Effector memory CD4-positive, alpha-beta T cell (primary cell): ENCODE measurements at places on chromosomes 12 and 14.

DNA sequence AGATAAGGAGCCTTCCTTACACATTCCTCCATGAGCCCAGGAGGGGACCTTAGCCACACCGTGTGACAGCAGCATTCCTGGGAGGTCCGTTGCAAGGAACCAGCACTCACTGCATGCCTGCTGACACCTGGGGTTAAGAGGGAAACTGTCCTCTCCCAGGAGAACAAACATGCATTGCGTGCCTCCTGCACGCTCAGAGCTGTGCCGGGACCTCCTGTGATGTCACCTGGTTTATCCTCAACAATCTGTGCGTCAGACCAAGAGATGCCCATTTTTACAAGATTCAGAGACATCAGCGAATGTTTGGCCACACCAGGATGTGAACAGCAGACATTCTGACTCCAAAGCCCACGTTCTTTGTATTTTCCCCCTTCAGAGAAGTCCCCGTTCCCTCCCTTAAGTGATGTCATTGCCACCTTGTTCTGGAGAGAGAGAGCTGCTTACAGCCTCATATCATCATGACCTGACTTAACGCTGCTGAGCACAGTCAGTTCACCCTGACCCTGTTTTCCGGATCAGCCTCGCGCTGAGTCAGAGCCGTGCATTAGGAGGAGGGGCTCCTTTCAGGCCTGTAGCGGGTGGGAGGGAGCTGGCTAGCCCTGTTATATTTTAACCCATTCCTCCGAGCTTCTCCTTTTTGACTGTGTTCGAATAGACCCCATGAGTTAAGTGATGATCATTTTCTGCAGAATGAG lies 36.2 kb downstream of the TMEM120B start:
- H3K36me3 ChIP-seq: no peaks in the 10 kb centered on the region
- peak overlapping the region; percentile 11 for H3K27ac ChIP-seq
- peaks cover 6% of the 10 kb centered on the region for H3K4me1 ChIP-seq
- H3K4me3 ChIP-seq: no peak overlapping the region
- DNase-seq: no peak

DNA sequence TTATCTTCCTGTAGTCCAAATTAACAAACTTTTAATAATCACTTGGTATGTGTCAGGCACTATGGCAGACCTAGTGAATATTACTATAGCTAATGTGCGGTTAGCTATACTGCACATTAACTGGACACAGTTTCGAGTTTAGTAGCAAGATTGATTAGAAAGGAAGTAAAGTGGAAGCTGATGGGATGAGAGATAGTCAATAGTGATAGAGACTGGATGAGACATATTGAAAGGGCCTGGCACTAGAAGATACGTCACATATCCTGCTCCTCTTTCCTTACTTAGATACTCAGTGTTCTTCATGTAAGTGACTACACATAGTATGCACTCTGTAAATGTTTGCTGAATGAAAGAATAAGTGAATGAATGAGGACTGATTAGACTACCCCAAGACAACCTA lies 5.5 kb downstream of the TBK1 start:
- no peak for DNase-seq
- H3K27me3 ChIP-seq: no peaks in the 10 kb centered on the region
- no peak overlapping the region for H3K4me3 ChIP-seq
- H3K27ac ChIP-seq: peak overlapping the region; percentile 47
- H3K4me1 ChIP-seq: peaks cover 27% of the 10 kb centered on the region

DNA sequence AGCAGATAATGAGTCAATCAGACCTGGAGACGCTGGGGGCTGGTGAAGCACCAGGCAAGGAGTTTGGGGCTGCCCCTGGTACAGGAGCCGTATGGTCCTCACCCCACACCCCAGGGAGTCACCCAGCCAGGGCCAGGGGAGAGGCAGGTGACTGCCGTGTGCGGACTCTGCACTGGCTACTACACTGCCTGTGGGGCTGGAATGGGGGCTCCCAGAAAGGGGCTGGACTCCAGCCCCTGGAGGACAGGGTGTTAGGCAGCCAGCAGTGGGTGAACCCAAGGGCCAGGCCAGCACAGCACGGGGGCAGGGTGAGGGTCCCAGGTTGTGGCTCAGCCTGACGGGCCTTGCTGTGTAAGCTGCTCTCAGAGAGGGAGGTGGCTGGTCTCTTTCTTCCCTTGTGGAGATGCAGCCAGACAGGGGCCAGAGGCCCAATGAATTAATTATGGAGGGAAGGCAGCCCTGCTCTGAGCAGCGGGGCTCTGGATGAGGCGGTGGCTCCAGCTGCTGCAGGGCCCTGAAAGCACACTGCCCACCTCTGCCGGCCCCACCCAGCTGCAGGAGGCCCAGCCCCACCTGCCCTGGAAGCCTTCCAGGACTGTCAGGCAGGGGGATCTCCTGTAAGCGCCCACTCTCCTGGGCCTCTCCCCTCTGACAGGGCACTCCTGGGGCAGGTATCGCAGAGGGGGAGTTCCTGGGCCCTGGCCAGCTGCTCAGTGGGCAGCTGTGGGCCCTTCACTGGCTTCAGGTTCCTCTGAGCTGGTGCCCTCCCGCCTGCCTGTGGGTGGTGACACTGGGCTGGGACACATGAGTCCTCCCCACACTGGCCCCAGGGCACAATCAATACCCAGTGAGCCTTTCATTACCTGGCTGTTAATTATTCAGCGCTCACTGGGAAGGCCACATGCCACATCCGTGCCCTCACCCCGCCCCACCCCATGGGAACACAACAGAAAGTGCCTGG lies 142.5 kb upstream of the C14orf180 start:
- H3K4me1 ChIP-seq: no peaks in the 10 kb centered on the region
- no peak overlapping the region for H3K4me3 ChIP-seq
- H3K36me3 ChIP-seq: no peaks in the 10 kb centered on the region
- no peaks in the 10 kb centered on the region for H3K27me3 ChIP-seq
- no peak for DNase-seq
- no peak overlapping the region for H3K27ac ChIP-seq

DNA sequence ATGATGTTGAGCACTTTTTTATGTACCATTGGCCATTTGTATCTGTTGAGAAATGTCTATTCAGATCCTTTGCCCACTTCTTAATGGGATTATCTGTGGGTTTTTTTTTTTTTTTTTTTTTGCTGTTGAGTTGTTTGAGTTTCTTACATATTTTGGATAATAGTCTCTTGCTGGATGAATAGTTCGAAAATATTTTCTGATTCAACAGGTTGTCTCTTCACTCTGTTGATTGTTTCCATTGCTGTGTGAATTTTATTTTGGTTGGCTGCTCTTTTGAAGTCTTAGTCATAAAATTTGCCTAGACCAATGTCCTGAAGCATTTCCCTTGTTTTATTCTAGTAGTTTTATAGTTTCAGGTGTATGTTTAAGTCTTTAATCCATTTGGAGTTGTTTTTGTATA lies 64.5 kb downstream of the CAND1 start:
- no peak overlapping the region for H3K27ac ChIP-seq
- H3K36me3 ChIP-seq: no peaks in the 10 kb centered on the region
- no peaks in the 10 kb centered on the region for H3K27me3 ChIP-seq
- H3K4me3 ChIP-seq: no peak overlapping the region
- no peak for DNase-seq

DNA sequence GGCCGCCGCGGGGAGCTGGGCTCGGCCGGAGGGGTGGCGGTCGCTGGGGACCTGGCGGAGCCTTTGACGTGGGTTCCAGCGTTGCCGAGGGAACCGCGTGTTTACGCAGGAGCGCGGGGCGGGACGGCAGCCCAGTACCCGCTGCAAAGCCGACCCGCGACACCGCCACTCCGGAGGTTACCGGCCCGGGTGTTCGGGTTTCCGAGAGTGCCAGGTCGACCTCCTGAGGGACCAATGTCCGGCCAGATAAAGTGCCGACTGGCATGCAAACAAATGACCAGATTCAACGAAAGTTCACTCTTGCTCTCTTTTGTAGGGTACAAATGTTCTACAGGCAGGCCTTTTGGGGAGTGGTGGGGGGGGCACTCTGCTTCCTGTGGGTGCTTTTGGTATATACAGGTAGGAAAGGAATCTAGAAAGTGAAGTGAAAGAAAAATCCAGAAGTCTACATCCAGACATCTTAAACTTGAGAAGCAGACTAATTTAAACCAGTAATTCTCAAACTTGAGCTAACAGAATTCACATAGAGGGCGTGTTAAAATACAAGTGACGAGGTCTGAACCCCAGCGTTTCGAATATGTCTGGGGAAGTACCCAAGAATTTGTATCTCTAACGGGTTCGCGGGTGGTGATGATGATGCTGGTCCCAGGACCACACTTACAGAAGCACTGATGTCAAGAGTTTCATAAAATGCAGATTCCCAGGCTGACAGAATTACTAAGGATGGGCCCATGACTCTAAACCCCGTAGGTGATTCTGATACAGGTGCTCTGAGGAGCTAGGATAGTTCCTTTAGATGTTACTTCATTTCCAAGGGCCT lies at the start of gene GPR135:
Gene GPR135, minus strand, starts transcription at position 65 of the 820 bp plus-strand sequence. CDS start 154 bp downstream, outside the sequence.
- peak within 1 kb of the TSS; percentile 59 for H3K27ac ChIP-seq
- peaks cover 5% of the 10 kb centered on the region for H3K4me1 ChIP-seq
- H3K36me3 ChIP-seq: no peaks in the 10 kb centered on the region
- H3K27me3 ChIP-seq: no peaks in the 10 kb centered on the region
- peak; percentile 34 for DNase-seq

- no peaks in the 10 kb centered on the region for H3K36me3 ChIP-seq
- H3K4me3 ChIP-seq: no peak overlapping the region
- H3K27me3 ChIP-seq: peaks cover 7% of the 10 kb centered on the region
- no peak overlapping the region for H3K27ac ChIP-seq
- no peak for DNase-seq
These were observed 3.6 kb downstream of the ITGA7 start for GRCh38 chr12:55703901-55704761.

DNA sequence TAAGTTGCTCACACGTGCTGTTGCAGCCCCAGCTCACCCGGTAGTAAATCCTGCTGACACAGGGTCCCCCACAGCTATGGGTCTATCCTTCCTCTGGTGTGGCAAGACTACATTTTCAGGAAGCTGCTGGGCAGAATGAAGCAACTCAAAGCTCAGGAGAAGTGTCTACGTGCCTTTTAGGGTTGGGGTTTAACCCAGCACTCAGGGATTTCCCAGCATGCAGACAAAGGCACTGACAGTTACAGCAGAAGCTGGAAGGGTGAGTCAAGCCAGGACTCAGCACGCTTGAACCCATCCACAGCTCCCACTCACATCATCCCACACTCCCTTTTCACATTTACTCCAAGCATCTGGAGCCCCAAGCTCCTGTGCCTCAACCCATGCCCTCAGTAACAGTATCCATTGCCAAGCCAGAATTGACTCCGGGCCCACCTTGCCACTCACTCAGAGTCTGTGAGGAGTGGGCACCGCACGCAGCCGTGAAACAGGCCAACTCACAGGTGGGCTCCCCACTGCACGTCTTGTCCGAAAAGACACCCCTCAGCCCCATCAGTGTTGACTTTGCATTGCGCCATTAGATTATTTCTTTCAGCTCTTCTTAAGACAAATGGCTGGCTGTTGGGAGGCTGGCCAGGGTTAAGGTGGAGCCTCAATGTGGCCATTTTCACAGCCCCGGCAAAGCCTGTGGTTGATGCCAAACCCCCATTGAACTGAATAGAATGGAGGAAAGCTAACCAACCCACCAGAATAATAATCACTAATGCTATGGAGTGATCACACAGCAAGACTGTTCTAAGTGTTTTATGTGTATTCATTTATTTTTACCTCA lies 59.6 kb downstream of the ZFP36L1 start:
- DNase-seq: no peak
- no peak overlapping the region for H3K27ac ChIP-seq
- H3K4me3 ChIP-seq: no peak overlapping the region
- H3K36me3 ChIP-seq: no peaks in the 10 kb centered on the region

DNA sequence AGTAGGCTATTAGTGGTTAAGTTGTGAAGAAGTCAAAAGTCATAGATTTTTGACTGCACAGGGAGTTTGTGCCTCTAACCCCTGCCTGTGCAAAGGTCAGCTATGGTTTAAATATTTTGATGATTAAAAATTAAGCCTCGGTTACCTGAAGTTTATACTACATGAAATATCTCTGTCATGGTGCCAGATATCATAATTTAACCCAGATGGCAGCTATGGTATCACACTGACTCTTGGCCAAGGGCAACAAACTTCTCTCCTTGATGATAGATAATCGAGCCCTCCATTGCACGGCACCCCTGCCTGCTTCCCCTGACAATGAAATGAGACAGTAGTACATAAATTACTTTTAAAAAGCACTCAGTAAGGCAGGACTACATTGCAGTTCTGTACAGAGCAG lies 80.8 kb downstream of the SLC35F4 start:
- DNase-seq: no peak
- H3K27ac ChIP-seq: no peak overlapping the region
- no peaks in the 10 kb centered on the region for H3K4me1 ChIP-seq
- no peak overlapping the region for H3K4me3 ChIP-seq

- H3K27ac ChIP-seq: no peak within 1 kb of the TSS
- no peak for DNase-seq
- peak within 1 kb of the TSS; percentile 41 for H3K4me3 ChIP-seq
- H3K27me3 ChIP-seq: no peaks in the 10 kb centered on the region
These were observed at the start of gene ESR2 for GRCh38 chr14:64293976-64294671. TSS of gene ESR2 (minus strand) at chr14:64294371. CDS start at chr14:64282985, 11,386 bp downstream.
